Myocyte (in vitro differentiated cells): ENCODE measurements at places on chromosomes 16 and 17. TPM values are rescaled to one million over a fixed set of nuclear protein-coding genes. Genes with fewer than 3 reads are reported as not detected.

DNA sequence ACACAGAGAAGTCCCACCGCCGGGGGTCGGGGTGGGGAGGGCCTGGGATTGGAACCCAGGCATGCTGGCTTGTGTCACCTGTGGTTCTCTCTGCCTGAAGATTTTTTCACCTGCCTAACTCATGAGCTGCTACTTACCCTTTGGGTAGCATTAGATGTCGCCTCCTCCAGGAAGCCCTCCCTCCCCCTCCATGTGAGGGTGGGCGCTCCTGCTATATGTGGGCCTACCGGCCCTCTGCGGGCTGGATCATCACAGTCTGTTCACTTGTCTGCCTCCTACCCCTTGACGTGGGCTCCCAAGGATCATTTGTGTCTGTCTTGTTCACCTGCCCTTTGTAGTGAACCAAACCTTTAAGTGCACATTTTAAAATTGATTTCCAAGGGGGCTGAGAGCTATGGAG lies 106.8 kb downstream of the SEC14L1 start:
- DNase-seq, result no peak

DNA sequence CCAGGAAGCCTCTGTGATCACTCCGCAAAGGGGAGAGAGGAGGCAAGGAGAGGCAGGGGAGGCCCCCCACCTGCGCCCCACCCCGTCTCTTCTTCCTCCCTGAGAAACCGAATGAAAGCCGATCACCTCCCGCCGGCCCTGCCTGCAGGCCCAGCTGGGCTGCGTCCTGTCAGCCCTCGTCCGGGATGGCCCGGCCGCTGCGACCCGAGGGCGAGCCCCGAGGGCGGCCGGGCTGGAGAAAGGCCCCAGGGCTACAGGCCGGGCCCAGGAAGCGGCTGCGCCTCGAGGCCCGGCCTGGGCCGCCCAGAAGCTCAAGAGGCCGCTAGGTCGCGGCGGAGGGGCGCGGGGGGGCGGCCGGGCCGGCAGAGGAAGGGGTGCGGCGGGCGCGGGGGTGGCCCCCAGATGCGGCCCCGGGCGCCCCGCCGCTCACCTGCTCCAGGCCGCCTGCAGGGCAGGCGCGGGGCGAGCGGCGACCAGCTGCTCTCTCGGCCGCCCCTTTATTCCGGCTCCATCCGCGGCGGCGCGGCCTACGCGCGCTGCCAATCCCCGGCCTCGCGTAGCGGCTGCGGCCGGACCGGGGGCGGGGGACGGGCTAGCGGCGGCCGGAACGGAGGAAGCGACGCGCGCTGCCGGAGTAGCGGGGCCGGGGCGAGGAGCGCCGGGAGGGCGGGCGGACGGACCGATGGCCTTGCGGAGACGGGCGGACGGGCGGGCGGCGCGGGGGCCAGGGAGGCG lies at the start of gene ZNF319:
Gene ZNF319, minus strand, starts transcription at position 702 of the 735 bp plus-strand sequence. CDS start 2,407 bp downstream, outside the sequence.
- peak; percentile 3 for DNase-seq

DNA sequence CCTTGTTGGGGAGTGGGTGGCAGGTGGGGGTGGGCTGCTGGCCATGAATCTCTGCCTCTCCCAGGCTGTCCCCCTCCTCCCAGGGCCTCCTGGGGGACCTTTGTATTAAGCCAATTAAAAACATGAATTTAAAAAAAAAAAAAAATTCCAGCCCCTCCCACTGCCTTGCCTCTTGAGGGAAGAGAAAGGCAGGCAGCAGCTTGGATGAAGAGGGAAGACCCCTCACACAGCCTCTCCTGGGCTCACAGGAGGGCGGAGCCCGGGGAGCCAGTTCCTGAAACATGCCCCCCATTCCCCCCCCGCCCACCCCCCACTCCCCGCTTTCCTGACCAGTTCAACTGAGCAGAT lies 1.8 kb upstream of the TCAP start:
- DNase-seq, result no peak

GRCh38 chr17:82188001-82188961 lies 24.4 kb downstream of the CCDC57 start:
- DNase-seq, result no peak

- DNase-seq, result peak; percentile 42
These were observed 2.7 kb upstream of the BHLHA9 start for GRCh38 chr17:1267471-1267943.

DNA sequence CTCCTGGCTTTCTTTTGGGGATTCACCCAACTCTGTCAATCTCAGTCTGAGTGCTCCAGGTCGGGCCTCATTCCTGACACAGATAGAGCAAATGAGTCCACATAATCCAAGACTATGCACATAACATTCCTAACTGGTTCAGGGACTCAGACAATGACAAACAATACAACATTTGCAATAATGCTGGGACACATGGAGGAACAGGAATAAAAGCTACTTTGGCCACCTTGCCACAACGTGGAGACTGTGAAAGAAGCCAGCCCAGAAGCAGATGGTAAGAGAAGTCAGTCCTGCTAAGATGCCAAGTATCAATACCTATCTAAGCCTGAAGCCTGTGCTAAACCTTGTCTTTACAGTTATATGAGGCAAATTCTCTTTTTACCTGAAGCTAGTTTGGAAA lies 39.0 kb downstream of the GLG1 start:
- no peak for DNase-seq

DNA sequence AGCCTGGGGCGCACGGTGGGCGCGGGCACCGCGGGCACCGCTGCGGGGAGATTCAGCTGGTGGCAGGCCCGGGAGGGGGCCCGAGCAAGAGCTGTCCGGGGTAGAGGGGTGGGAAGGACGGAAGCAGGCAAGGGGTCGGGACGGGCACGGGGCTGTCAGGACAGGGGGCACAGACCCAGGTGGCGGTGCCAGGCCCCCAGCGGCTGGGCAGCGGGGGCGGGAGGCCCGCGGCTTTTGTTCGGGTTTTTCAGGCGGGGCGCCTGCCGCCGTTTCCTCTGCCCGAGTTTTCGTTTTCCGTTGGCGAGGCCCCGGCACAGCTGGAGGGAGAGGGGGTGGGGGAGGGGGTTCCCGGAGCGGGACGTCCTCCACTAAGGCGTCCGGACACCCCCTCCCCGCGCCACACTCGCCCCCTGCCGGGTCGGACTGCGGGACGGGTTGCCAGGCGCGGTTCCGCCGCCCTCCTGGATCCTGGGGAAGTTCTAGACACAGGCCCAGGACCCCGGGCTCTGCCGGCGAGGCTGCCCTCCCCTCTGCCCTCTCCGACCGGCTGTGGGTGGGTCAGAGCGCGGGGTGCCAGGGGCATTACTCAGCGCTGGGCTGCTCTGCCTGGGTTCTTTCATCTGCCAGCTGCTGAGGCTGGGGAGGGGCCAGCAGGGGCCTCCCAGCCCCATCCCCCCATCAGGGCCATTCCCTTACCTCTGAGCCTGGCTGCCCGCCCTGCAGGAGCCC lies 543 bp downstream of the ARHGAP23 start:
- DNase-seq, result peak; percentile 89

DNA sequence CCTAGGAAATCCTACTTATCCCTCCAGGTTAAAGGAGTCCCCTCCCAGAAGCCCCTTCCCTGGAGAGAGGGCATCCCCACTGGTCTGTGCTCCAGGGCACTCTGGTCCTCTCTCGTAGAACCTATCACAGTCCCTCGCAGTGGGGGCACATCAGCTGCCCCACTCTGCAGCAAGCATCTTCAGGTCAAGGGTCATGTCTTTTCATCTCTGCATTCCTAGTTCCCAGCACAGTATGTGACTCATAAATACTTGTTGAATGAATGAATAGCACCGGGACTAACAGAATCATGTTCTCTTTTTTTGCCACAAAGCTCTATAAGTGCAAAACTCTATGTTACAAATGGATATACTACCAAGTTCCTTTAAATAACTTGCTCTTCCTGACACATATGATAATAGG lies 36.0 kb downstream of the RNF157 start:
- peak; percentile 37 for DNase-seq

DNA sequence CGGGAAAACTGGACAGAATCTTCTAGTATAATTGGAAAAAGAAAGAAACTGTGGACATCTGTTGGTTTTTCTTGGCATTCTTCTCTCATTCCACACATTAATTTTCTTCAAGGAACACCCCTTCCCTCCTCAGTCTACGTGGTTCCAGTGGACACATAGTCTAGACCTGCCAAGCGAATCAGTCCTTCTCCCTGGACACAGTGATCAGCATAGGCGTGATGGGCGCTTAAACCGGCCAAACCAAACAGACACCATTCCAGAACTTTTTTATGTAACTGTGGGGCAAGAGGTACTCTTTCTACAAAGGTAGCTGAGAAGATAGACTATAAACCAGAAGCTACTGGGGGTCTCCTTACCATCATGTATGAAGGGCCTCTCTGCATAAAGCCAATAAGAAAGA lies 121.8 kb upstream of the COX10 start:
- no peak for DNase-seq

- DNase-seq, result no peak
These were observed 4.3 kb downstream of the AMDHD2 start for GRCh38 chr16:2524339-2524938.

DNA sequence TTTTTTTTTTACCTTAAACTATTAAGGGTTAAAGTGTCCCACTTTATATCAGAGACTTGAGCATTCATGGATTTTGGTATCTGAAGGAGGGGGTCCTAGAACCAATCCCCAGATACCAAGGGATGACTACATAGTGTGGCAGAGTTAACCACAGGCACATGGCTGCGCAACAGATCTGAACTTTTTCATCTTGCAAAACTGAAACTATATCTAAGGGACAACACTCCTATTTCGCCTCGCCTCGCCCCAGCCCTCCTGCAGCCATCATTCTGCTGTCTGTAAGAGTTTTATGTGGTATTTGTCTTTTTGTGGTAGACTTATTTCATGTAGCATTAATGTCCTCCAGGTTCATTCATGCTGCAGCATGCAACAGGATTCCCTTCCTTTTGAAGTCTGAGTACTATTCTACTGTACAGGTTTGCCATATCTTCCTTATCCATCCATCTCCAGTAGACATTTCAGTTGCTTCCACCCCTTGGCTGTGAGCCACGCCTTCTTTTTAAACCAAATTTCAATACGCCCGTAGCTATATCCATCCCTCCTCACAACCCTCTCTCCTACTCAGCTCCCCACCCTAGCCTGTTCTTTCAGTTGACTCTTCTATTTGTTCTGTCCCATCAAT lies 53.2 kb downstream of the AMFR start:
- DNase-seq, result no peak

DNA sequence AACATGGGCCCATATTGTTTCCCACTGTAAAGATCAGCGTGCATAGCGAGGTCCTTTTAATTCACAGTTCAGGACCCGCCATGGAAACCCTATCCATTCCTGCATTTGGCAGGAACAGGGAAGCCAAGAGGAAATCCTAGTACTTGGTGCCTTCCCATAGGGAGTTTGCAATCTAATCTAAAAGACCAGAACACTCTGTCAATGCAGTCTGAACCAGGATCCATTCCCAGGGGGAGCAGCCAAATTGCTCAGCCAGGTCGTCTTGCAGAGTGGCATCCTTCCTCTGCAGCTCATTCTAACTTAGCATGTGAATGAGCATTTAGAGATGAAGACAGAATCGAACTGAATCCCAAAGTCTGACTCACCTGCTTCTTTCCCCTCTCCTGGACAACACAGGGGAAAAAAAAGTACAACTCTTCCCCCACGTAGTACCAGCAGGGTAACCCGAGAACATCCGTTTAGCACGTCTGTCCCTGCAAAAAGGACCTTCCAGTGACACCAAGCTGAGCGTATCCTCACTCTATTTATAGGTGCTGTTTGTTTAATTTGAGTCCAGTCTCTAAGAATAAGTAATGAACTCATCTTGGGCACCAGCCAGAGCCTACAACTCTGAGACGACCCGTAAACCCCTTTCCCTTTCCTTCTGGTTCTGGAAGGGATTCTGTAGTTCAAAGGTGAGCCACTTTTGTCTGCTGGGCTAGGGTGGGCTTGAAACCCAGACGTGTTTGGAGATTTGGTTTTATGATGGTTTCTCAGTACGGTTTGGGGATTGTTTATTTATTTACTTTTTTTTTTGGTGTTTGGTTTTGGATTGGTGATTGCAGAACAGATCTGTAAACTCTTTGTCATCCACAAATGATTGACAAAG lies 74.5 kb downstream of the ERCC4 start:
- DNase-seq, result peak; percentile 76

- DNase-seq, result no peak
These were observed 15.9 kb downstream of the ADPRM start for GRCh38 chr17:10713318-10713717.

DNA sequence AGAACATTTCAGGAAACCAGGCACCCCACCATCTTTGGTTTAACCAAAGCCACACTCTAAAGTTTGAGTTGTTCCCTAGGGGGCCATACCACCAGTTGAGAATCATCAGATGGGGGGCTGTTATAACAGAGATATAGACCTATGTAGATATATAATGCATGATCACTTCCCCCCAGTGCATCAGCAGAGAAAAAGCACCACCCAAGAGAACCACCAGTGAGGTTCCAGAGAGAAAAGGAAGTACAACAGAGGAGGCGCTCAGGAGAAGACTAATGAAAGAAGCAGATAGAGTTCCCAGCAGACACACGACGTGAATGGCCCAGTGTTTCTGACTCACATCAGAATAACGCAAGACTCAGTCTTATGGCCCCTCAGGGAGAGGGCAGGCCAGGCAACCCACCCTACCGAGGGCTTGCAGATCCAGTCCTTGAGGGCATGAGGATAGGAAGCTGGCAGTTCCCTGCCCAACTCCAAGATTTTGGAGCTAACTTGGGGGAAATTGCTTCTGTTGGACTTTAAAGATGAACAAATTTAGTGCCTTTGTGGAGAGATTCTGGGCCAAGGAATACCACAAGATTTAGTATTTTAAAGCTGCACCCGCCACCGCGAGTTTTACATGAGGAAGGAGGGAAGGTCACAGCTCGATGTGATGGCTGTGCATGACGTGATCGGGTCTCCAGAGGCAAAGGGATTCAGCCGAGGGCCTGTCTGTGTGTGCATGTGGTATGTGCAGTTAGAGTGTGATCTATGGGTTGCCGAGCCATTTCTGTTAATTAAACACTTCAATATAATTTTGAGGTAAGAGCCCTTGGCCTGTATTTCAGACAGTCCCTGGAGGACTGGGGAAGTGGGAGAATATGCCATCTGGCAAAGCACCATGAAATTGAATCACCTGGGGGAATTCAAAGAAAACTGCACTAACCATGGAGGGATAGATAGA lies 53.1 kb downstream of the AIPL1 start:
- no peak for DNase-seq

Gene CDH11
- total RNA-seq, result 67.8 and 113 TPM in 2 replicates

Gene ITPRIPL2
- total RNA-seq, result 26.1 and 26.6 TPM in 2 replicates

Gene CMTM2
- not detected in 2 replicates for total RNA-seq

Gene SLC46A1
- 1.8 and 3.2 TPM in 2 replicates for total RNA-seq

Gene TMEM238L
- not detected in 2 replicates for total RNA-seq
